ENCODE measurements at places on chromosomes 13 and 19.
A peak's percentile ranks its signal among the peaks of the same experiment; 100 is the strongest.

DNA sequence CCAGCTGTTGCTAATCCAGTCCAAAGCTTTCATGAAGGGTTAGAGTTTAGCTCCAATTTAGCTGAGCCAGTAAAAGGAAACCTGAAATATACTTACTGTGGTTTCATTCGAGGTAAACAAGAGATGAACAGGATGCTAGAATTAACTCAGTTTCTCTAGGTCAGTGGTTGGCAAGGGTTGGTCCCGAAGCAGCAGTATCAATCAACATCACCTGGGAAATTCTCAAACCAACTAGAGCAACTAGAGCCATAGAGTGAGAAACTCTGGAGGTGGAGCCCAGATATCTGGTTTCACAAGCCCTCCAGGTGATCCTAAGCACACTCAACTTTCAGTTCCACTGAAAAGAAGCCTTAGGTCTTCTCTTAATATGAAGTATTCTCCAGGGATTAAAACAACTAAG lies 376.7 kb downstream of the OXGR1 start:
- DNase-seq: no peak

- no peak for DNase-seq
Observed at GRCh38 chr19:47507012-47507411, 7.9 kb downstream of the NAPA start.

DNA sequence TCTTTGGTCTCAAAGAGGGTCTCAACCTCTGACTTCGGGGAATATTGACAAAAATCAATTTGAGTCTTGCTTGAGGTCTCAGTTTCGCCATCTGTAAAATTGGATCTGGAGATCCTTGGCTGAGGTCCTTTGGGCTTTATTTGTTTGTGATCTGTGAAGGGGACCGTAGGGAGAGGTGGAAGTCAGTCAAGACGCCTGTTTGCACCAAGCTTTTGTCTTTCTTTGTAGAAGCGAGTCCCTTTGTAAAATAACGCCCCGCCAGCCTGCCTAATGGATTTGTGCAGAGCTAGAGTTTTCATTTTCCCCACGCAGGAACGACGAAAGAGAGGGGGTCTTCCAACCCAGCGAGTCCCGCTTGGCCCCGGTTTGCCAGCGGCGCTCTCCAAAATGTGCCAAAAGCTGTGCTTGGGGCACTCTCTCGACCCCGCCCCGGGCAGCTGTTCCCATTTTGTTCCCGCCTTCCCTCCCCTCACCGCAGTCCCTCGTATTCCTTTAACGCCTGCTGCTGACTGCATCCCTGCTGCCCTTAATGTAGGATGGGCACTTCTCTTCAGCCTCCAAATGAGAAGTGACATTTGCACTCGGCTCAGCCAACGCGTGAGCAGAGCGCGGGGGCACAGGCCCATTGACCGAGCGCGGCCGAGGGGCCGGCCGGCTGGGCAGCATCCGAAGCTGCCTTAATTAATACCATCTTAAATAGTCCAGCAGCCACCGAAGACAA lies 13.0 kb downstream of the ZIC5 start:
- no peak for DNase-seq

GRCh38 chr19:37977992-37978391 lies 71.0 kb downstream of the SIPA1L3 start:
- DNase-seq: peak; percentile 76

GRCh38 chr19:11737964-11738745 lies 591 bp downstream of the ZNF823 start:
- peak; percentile 16 for DNase-seq

- no peak for DNase-seq
Observed at GRCh38 chr13:33797622-33798021, 20.3 kb upstream of the RFC3 start.

DNA sequence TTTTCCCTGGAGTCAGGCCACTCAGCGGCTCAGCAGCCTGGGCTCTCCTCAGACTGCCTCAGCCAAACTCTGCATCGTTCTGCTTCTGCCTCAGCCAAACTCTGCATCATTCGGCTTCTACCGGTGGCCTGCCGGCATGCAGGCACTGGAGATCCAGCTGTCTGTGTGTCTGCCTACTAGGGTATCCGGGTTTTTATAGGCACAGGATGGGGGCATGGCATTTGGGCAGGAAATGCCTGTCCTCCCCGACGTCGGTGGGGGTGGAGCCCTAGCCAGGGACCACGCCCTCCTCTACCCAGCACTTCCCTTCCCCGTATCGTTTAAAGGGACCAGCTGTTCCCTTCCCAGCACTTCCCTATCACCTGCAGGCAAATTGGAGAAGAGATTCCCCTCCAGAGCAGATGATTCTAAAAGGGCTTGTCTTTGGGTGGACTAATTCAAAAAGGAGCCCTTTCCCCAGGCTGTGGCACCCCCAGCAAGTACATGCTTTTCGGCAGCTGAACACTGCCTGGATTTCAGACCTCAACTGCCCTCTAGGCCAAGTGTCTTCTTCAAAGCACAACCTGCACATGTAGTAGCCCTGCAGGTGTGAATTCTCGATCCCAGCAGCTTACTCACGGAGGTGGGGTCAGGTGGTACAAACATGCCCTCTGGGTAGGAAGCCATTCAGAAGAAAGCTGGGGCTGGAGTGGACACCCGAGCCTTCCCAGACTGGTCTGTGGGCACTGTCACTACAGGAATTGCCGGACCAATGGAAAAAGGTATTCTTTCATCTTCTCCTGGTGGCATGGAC lies 25.4 kb upstream of the GPR12 start:
- peak; percentile 2 for DNase-seq

DNA sequence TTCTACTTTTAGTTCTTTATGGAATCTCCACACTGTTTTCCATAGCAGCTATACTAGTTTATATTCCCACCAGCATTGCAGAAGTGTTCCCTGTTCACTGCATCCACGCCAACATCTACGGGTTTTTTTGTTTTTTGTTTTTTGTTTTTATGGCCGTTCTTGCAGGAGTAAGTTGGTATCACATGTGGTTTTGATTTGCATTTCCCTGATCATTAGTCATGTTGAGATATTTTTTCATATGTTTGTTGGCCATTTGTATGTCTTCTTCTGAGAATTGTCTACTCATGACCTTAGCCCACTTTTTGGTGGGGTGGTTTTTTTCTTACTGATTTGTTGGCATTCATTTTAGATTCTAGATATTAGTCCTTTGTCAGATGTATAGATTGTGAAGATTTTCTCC lies 89.7 kb downstream of the FRY start:
- no peak for DNase-seq

DNA sequence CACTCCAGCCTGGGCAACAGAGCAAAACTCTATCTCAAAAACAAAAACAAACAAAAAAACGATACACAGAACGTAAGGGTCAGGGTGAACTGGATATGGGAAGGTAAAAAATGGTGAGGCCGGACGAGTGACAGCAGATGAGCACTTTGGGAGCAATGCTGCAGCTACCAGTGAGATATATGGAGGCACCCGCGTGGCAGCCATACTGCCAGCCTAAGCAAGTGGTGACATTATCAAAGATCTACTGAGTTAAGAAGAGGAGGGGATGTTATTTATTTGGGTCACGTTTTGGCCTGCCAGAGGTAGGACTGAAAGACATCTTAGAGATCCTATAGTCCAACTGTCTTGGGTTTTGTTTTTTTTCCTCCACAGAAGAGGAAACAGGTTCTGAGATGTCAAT lies 14.2 kb downstream of the TIMM13 start:
- DNase-seq: no peak

GRCh38 chr19:15265850-15266248 lies 33.6 kb upstream of the EPHX3 start:
- peak; percentile 78 for DNase-seq

GRCh38 chr13:101283782-101284181 lies 132.5 kb downstream of the NALCN start:
- no peak for DNase-seq

DNA sequence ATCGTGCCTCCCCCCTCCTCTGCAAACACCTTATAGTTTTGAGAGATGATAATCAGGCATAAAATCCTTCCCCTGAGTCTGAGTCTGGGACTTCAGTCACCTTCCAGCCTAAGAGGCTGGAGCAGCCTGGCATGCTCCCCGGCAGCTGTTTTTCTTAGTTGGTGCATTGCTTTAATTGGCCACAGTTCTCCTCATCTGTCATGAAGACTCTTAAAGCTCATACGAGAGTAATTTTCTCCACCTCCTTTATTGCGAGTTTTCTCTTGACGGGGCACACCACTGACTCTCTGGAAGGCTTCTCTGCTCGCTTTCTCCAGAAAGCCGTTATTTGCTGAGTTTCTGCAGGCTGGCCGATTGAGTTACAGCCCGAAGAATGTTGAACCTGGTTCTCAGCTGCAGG lies 310.5 kb downstream of the ATP8A2 start:
- DNase-seq: no peak
